ENCODE measurements at places on chromosomes 5 and 9. TPM values are rescaled to one million over a fixed set of nuclear protein-coding genes. Genes with fewer than 3 reads are reported as not detected.

TMEM232 gene
- 1.3 TPM for total RNA-seq

RANBP3L gene
- 0.59 TPM for total RNA-seq

FBLL1 gene
- total RNA-seq = not detected

ALG2 gene
- total RNA-seq = 37.6 TPM

DNA sequence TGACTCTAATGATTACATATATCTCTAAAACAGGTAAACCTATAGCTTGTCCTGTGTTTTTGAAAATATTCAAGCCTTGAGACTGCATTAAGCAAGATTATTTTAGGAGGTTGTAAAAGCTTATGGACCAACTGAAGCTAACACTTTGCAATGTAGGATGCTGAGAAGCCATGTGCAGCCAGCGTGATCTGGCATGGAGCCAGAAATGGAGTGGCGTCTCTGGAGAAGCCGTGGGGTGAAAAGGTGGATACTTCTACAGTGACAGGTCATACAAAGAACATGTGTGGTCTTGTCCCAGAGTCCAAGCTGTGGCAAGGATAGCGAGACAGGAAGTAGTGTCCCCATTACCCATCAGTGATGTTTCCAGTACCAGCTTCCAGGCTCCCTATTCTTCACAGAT is 100.8 kb upstream of the CD180 start:
- no peak for DNase-seq

- DNase-seq = peak; percentile 77
Observed at GRCh38 chr9:89649039-89649691, 44.4 kb downstream of the GADD45G start.
